Heart left ventricle (tissue), 16 donors: ENCODE measurements at places on chromosomes 6 and 20. TPM values are rescaled to one million over a fixed set of nuclear protein-coding genes. Genes with fewer than 3 reads are reported as not detected.

The TCF21 gene
- total RNA-seq: 3.2 TPM

The KLC4 gene
- 26.9 TPM for total RNA-seq

The NEURL2 gene
- total RNA-seq: 7.4 TPM

The ARFGEF3 gene
- total RNA-seq: 3.2 TPM

The PHACTR2 gene
- total RNA-seq: 68.3 TPM

The GPLD1 gene
- 0.99 TPM for total RNA-seq

The RNF182 gene
- total RNA-seq: not detected

The SLC35B3 gene
- 9.8 TPM for total RNA-seq

The SNRPB2 gene
- 36.7 TPM for total RNA-seq
